Heart left ventricle (tissue), 16 donors: ENCODE measurements at places on chromosomes 12 and 14.

- no peak for DNase-seq
Measured at GRCh38 chr14:102164965-102165364, 25.3 kb downstream of the WDR20 start.

DNA sequence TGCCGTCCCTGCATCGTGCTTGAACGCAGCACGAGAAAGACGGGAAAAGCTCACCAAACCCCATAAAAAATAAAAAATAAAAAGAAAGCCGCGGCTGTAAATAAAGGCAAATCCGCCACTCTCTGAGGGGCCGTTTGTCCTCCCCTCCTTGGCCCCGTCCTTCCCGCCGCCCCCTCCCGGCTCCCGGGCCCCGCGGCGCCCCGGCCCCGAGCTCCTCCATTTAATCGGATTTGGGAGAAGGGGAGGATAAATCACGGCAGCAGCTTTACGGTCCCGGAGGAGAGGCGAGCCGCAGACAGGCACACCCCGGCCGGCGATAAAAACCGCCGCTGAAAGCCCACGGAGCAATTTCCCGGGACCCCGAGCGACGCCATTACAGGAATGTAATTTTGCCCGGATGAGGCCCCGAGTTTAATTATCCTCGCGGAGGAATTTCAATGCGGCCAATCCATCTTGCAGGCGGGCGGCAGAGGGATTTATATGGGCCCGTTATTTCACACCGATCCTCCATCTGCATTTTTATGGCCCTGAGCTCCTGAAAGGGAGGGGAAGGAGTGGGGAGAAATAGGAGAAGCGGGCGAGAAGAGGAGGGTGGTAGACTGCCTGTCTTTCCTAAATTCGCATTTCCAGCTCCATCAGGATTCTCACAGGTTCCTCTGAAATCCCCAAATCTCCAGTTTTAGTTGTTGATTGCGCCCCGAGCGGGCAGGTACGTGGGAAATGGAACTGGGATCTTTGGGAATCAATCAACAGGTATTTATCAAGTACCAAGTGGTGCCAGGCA is 1.3 kb upstream of the ATP5MC2 start:
- DNase-seq, result peak; percentile 30

DNA sequence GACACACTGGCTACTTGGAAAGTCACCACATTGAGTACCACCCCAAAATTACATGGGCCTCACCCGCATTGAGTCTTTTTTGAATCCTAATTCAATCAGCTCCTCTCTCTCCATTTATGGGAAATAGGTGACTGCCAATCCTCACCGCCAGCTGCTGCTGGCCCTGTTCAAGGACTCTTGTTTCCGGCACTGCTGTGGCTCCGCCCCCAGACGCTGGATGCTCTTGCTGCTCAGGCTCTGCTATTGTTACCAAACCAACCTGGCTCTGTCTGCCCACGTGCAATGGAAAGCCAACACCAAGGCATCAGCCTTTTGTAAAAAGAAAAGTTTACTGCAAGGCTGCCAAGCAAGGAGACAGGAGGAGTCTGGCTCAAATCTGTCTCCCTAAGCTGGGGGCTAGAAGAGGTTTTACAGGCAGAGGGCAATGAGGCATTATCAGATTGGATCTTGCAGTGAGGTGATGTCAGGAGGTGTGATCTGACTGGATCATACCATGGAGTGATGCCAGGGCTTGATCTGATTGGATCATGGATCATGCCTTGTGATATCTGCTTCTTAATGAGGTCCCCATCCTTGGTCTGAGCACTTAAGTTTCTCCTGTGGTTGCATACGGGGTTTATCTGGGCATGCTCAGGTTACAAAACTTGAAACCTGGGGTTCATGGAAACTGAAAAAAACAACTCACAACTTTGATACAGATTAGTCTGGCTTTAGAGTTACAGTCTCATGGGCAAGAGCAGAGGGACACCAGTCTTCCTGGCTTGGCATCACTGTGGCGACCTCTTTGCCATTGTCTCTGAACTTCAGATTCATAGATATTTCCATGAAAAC is 117.1 kb upstream of the SLC35F4 start:
- no peak for DNase-seq

- no peak for DNase-seq
Measured at GRCh38 chr14:65472189-65472588, 59.7 kb downstream of the FUT8 start.

- no peak for DNase-seq
Measured at GRCh38 chr14:85533861-85534291, 3.9 kb downstream of the FLRT2 start.

GRCh38 chr12:104095289-104095688 is 31.0 kb downstream of the HCFC2 start:
- no peak for DNase-seq

DNA sequence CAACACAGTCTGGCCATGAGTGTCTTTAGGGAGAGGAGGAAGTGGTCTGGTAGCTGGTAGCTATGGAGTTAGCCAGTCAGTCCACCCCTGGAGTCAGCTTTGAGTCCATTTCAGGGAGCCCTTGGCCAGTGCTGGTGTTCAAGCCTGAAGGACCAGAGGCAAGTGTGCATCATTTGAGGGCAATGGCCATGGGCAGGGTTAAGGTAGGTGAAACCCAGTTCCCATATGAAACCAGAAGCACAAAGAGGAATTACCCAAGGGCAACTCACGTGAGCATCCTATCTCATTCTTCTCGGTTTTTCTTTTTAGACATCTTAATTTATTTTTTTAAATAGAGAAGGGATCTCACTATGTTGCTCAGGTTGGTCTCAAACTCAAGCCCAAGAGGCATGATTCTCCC is 61.3 kb upstream of the ACTN1 start:
- no peak for DNase-seq

DNA sequence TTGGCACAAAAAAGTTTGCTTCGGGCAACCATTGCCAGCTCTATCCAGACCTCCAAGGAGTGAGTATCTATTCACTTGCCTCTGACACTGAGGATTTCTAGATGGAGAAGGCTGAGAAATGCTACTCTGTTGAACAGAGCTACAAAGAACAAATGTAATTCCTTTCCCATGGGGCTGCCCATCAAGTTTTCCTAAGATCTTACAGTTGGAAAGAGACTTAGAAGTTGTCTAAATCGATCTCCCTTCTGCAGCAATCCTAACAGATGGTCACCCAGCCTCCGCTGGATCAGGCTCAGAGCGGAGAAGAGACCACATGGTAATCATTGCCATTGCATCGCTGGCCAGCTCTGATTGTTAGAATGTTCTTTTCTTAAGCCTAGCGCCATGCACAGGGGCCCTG is 110.1 kb upstream of the BCL2L14 start:
- DNase-seq, result no peak

DNA sequence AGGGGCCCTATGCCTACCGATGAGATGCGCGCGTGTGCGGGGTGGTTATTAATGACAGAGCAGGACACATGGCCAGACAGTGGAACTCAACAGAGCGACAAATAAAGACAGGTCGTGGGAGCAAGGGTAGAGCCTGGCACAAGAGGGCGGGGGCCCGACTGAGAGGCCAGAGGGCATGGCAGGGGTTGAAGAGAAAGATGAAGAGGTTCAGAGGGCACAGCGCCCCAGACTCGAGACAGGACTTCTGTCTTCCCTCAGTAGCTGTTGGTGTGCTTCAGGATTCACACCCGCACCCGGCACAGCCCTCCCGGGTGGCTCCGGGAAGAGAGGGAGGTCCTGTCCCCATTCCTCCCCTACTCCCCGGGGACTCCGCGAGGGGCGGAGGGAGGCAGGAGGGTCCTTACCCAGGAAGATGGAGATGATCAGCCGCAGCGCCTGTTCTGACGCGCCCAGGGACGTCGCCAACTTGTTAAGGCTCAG is 366 bp downstream of the LPCAT3 start:
- DNase-seq, result no peak

DNA sequence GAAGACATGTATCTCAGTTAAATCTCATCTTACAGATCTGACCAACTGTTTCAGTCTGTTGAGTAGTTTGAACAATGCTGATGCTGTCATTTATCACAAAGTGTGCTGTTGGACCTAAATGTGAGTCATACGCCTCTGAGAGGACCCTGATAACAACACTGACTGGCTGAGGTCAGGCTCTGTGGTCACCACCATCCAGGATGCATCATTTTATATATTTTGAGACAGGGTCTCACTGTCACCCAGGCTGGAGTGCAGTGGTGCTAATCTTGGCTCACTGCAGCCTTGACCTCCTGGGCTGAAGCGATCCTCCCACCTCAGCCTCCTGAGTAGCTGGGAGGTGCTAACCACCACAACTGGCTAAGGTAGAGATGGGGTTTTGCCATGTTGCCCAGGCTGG is 181.0 kb upstream of the RGS6 start:
- no peak for DNase-seq

GRCh38 chr12:32140877-32141276 is 34.2 kb downstream of the BICD1 start:
- DNase-seq, result no peak

DNA sequence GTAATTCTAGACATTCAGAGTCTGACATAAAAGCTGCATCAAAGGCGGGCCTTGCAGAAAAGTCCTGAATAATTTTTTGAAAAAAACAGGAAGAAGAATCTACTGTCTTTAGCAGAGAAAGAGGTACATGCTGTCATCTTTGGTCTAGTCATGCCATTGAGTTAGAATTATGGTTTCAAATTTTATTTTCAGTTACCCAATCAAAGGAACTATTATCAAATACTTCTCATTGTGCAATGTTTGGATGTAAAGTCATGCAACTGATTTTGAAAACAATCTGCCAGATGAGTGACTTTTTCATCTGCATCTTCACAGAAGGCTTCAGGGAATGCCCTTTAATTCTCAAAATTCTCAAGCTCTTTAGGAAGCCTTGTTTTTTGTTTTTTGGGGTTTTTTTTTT is 803.5 kb downstream of the FLRT2 start:
- no peak for DNase-seq

- DNase-seq, result no peak
Measured at GRCh38 chr12:45939759-45940158, 50.6 kb downstream of the SCAF11 start.

- no peak for DNase-seq
Measured at GRCh38 chr14:98014851-98015615, 1217.9 kb downstream of the VRK1 start.

DNA sequence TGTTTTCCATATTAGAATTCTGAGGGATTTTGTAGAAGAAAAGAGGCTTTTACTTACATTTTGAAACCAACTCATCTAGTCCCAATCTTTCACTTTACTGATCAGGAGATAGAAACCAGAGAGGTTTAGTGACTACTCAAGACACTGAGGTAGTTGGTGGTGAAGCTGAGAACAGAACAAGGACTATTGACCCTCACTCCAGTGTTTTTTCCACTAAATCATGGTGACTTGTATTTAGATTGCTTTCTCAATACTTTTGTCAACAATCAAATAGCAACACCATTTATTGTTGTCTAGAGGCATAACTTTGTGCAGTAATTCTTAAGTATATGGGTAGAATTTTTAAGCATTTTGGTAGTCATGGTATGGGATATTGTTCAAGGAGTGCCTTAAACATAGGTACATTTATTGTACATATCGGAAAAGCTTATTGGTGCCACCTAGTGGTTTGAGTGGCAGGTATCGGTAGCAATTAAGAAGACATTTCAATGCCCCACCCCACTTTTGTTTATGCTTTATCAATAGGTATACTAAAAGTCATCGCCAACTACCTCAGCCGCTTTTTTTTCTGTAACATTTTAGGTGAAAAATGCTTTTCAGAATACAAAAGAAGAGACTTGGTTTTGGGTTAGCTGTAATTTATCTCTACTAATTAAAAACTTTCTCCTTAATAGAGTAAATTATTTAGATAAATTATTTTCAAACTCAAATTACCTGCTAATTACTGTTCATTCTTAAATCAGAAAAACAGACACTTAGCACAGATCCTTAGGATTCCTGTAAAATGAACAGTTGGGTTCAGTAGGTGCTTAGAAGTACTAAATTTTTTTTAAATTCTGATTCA is 47.3 kb upstream of the PAWR start:
- no peak for DNase-seq
